ENCODE measurements at places on chromosomes 16 and 17.
A peak's percentile ranks its signal among the peaks of the same experiment; 100 is the strongest.

DNA sequence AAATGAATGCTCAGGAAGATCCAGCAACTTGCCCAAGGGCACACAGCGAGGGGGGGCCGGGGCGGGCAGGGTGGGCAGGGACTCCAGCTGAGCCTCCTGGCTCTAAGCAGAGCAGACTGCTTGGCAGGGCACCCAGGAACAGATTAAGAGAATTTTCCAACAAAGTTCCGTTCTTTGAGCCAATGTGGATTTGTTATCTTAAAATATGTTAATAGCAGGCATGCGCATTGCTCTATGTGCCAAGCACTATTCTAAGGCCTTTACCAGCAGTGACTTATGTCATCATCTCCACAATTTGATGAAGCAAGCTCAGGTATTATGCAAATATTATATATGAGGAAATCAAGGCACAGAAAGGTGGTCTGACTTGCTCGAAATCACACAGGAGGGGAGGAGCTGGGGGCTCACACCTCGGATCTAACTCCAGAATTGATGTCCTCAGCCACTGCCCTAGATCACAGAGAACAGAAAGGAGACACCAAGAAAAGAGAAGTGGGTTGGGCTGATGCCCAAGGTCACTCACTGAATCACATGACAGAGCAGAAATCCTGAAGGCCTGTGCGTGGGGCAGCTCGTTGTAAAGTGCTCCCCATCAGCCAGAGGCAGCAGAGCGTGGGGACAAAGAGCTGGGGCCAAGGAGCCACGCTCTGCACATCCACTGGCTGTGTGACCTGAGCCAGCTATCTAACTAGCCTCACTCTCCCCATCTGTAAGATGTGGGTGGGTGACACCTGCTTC is 23.2 kb upstream of the MEAK7 start:
- DNase-seq, result no peak

GRCh38 chr17:61856035-61856434 is 7.3 kb downstream of the BRIP1 start:
- no peak for DNase-seq

GRCh38 chr16:30740364-30741251 is 7.6 kb upstream of the PHKG2 start:
- DNase-seq, result no peak

DNA sequence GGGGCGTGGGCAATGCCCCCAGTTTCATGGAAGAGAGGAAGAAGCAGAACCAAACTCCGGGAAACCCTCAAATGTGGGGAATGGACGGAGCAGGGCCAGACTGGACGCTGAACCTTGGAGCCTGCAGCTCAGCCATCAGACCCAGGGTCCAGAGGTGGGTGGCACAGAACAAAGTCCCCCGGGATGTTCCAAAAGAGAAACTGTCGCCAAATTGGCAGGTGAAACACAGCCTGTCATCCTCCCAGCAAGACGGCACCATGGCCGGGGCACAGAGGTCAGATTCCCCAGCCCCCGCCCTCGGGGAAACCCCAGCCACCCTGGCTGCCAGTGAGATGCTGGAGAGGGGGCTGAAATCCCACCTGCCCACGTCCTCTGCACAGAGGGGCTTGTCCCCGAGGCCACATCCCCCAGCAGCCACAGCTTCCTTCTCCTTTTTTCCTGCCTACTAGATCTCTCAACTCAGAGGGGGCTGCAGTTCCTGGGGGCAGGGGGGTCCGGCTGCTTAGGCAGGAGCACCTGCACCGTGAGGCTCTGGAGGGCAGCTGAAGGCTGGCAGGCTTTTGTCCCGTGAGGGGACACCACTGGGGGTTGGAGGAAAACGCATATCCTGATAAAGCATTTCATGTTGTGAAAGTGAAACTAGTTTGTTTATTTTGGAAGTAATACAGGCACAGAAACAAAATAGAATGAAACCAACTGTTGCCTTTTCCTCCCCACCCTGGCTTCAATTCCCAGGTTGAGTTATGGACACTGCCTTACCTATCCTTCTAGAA is 1.2 kb upstream of the SECTM1 start:
- no peak for DNase-seq

DNA sequence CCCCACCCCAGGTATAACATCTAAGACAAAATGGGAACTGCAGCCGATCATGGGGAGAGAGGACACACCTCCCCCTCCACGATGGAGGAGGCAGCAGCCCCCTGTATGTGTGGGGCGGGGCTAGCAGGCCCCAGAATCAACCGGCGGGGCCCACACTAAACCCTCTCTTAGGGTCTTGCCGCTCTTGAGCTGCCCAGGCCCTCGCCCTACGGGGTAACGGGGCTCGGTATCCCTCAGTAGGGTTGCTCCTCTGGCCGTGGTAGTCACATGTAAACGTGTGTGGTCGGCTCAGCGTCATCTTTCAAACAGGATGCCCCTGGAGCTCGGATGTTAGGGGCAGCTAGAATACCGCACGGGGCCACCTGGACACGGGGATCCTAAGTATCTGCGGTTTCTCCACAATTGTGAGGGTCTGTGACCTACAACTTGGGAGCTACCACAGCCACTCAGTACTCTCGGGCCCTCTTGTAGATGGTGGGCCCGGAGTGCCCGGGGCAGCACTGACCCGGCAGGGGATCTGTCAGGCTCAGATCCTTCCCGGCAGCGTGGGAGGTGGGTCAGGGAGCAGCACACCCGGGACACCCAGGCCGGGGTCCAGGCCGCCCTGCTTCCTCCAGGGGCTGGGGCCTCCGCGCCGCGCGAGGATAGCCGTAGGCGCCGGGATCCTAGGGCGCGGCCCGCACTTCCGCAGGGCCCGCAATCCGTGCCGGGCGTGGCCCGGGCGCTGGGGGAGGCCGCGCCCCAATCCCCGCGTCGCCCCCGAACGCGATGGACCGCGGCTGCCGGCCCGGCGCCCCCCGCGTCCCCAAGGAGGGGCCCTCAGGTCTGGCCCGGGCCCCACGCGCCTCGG is 781 bp downstream of the ARHGDIA start:
- DNase-seq, result no peak

DNA sequence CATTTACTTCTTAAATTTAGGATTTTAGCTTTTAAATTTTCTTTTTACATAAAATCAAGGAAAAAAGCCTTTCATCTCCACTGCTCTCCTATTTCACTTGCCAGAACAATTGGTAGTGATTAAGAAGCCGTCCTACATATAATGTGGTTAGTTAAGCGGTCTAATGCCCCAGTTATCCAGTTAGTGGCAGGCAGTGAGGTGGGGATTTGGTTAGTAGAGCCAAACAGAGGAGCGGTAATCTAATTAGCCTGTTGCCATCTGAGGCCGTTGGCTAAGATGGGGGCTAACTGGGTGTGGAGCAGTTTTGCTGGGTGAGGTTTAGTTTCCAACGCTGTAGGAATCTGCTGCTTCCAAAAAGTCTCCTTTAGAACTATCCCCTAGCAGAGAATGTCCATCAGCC is 22.4 kb downstream of the SNX11 start:
- DNase-seq, result no peak

GRCh38 chr17:28147017-28147416 is 104.5 kb downstream of the NLK start:
- DNase-seq, result no peak

GRCh38 chr16:72023962-72024361 is 15.4 kb downstream of the DHODH start:
- DNase-seq, result no peak

- no peak for DNase-seq
These were observed 2.4 kb upstream of the FOXL1 start for GRCh38 chr16:86575754-86576557.

DNA sequence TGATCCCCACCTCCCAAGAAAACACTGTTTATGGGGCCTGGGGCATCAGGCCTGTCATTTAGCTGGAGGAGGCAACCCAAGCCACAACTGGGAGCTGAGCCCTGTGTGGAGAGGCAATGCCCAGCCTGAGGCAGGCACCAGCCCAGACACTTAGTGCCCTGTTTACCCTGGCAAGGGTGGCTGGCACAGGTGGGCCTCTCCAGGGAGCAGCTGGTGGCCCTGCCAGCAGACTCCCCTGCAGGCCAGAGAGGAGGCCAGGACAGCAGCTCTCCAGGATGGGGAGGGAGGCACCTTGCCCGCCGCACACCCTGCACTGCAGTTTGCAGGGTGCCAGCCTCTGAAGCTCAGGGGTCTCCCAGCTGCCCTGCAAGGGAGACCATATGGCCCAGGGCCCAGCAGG is 9.1 kb upstream of the TMEM92 start:
- DNase-seq, result no peak

DNA sequence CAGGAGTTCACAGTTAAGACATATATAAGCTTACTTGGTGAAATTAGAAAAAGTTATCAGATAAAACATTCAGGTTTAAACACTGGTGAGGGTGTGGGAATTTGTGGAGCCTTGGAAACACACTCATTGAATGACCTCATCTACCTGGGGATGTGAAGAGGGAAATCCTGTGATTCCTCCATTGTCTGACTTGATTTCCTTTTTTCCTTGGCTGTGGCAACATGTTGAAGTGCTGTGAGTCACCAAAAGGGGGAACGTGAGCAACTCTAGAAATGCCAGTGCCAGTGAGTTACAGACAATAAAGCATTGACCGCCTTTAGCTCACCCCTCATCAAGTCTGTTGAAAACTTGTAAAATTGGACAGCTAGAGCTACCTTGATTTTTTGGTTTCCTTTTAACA is 1.8 kb downstream of the HMOX2 start:
- no peak for DNase-seq

GRCh38 chr16:58449768-58450167 is 50.2 kb upstream of the NDRG4 start:
- DNase-seq, result no peak

DNA sequence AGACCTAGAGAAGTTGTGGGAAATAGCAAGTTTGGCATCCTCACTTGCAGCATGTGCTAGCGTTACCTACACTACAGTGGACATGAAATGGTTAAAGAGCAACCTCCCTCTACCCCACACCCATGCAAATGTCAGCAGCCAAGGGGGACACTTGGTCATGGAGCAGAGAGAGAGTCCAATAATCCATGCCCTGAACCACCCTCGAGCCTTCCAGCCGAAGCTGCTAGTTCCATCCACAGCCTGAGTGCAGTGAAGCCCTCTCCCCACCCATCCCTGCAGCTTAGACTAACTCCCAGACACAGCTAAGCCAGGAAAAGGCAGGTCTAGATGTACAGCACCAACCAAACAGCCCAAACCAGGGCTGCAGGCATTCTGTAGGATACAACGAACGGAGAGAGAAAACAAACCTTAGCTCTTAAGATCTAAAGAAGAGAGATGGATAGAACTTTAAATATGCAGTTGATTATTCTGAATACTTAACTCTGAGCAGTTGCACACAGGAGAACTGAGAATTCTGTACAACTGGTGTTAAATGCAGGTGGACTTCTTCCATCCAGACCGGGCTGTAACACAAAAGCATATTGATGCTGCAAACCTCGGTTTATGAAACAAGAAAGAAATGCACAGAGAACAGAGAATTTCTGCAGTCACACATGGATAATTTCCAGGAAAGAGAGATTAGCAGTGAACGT is 93.8 kb downstream of the SALL1 start:
- DNase-seq, result no peak

- DNase-seq, result no peak
These were observed 1230.3 kb upstream of the GOT2 start for GRCh38 chr16:59964232-59964924.

DNA sequence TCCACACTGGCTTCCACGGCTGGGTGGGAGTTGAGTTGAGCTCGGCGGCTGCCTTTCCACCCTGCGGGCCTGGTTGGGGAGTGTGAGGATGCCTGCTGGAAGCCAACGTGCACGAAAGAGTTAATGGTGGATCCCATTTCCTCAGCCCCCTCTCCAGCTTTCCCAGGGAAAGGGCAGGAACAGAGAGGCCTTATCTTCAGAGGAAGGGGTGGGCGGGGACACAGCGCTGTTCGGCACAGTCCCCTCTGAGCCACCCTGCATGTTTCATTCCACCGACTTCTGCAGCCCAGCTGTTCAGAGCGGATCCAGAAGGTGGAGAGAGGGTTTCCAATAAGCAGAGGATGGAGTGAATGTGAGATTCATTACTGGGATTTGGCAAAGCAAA is 295.3 kb downstream of the SEC14L1 start:
- no peak for DNase-seq

GRCh38 chr17:74999523-74999922 is 12.1 kb downstream of the CDR2L start:
- DNase-seq, result no peak

DNA sequence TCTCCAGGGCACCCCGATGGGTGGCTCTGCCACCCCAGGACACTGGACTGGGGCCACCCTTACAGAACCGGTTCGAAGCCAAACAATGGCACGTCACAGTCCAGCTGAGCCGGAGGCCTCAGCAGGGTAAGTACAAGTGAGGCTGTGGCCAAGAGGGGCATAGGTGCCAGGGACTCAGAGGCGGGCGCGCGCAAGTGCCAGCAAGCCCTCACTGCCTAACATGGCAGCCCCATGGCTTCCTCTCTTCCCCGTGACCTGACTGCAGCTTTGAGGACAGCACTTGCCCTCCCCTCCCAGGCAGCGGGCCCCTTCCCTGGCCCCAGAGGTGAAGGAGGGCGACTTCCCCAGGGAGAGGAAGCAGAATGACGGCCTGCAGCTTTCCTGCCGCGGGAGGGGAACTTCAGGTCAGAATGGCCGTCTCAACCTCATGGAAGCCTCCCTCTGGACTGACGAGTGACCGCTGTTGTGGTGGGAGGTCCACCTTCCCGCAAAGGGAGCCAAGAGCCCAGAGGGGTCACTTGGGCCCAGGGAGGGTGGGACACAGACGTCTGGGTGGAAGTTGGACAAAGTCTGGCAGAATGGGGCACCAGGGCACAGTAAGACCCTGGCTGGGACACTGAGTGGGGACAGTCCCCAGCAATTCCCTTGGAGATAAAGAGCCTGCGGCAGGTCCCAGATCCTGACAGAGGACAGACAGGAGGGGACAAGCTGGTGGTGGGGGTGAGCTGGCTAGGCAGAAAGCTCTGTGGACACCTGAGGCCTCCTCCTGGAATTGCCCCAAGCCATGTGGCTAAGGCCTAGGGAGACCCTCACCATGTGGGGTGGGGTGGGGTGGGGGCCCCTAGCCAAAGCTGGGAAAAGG is 52.1 kb upstream of the TOB1 start:
- DNase-seq, result peak; percentile 32

DNA sequence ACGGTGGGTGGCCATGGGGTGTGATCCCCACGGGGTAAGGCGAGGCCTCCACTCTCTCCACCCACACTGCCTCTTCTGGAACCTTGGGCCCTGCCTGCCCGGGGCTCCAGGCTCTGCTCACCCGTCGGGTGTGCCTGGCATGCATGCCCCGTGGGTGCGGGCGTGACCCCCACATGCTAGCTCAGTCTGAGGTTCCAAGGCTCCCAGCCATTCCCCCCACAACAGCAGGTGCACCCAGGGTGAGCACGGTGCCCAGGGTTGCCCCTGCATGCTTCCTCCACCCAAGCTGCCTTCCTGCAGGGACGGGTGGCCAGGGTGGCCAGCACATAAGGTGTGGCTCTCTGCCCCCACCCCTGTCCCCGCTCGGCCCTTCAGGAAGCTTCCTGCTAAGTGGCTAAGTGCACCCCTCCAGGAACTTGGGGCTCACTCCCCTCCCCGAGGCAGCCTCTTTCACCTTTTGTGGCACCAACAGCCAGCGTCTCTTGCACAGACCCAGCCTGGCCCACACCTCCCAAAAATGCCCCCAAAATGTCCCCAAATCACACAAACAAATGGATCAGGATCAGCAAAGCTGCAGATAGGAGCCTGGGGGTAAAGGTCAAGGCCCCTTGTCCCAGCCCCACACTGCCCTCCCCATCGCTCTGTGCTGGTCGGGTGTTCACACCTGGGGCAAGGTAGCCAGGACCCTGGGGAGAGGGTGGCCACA is 21.4 kb upstream of the PVALEF start:
- DNase-seq, result no peak

- DNase-seq, result no peak
These were observed 25.8 kb upstream of the GINS3 start for GRCh38 chr16:58366247-58367031.

GRCh38 chr17:79365836-79366770 is 244.7 kb downstream of the RBFOX3 start:
- no peak for DNase-seq

Measured in CMK (cell line).